ENCODE measurements at places on chromosomes 1 and 21.
A peak's percentile ranks its signal among the peaks of the same experiment; 100 is the strongest.

GRCh38 chr1:226610671-226611070 lies 62.1 kb downstream of the STUM start:
- DNase-seq, result no peak

DNA sequence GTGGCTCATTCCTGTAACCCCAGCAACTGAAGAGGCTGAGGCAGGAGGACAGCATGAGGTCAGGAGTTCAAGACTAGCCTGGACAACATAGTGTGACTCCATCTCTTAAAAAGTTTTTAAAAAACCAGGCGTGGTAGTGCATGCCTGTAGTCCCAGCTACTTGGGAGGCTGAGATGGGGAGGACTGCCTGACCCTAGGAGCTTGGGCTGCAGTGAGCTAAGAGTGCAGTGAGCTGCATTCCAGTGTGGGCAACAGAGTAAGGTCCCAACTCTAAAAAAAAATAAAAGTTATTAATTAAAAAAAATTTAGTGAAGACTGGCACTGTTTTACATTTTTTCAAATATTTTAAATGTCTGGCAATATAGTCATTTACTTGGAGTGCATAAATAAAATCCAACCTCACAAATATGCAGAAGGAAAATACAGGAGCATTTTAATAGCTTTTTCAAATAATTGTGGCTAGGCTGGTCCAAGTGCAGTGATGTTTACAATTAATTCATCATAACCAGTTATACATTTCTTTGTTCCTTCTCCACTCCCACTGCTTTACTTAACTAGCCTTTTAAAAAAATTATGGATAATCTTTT lies 10.8 kb downstream of the ZBTB8OS start:
- DNase-seq, result no peak

DNA sequence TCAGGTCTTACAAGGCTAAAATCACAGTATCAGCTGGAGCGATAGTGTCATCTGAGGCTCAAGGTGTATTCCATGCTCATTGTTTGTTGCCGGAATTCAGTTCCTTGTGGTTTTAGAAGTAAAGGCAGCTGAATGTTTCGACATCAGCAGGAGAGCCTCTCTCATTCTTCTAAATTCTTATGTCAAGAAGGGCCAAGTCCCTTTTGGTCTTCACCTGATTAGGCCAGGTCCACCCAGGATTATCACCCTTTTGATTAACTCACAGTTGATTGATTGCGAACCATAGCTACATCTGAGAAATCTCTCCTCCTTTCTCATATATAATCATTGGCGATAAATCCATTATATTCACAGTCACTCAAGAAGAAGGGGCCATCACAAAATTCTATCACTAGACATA lies 806.7 kb upstream of the PRMT6 start:
- no peak for DNase-seq

DNA sequence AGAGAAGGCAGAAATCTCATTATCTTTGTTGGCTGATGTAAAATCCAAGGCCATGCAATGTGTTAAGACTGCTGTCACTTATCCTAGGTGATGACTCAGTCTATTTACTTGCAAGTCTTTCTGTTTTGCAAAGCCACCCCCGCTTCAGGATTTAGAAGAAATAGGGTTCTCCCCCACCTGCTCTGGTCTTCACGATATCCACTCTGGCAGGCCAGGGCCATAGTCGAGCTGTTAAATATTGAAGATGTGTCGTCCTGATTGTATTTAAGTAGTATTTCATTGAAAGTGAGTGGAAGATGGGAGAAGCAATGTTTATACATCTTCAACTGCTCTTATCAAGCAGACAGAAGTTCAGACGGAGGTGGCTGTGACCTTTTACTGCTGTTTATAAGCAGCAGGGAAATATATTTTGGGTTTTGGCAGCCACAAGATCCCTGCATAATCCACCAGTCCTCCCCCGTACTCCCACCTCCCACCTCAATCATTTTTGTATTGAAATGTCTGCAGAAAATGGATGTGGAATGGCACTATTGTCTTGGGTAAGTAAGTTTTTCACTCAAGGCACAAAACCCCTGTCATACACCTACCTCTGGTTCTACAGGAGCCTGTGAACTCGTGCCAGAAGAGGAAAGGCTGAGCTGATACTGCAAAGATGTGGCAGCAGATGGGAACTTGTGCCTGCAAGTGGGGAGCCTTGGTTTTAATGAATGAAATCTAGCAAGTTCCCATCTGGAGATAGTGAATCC lies 117.4 kb downstream of the MRPS6 start:
- DNase-seq, result no peak

DNA sequence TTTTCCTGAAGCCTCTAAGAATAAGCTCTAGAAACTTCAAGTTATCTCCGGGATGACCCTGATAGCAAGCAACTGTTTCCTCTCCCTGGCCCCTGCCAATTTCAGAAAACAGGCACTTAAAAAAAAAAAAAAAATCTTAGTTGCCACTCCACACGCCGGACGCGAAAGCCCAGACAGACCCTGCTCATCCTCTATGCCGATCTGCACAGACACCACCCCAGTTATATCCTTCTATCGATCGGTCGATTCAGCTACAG lies 1.7 kb downstream of the ANP32E start:
- DNase-seq, result no peak

- no peak for DNase-seq
These were observed 22.9 kb downstream of the PTPRU start for GRCh38 chr1:29258976-29259801.

GRCh38 chr1:23745515-23745914 lies 2.2 kb downstream of the ELOA start:
- DNase-seq, result peak; percentile 38

- DNase-seq, result no peak
These were observed 23.9 kb downstream of the BTF3L4 start for GRCh38 chr1:52080014-52080415.

- DNase-seq, result peak; percentile 0
These were observed 143.2 kb downstream of the PTPRU start for GRCh38 chr1:29379443-29380073.

GRCh38 chr1:162732566-162733335 lies 57.8 kb upstream of the HSD17B7 start:
- no peak for DNase-seq

- DNase-seq, result no peak
These were observed 136.6 kb downstream of the SYF2 start for GRCh38 chr1:25095635-25096200.

DNA sequence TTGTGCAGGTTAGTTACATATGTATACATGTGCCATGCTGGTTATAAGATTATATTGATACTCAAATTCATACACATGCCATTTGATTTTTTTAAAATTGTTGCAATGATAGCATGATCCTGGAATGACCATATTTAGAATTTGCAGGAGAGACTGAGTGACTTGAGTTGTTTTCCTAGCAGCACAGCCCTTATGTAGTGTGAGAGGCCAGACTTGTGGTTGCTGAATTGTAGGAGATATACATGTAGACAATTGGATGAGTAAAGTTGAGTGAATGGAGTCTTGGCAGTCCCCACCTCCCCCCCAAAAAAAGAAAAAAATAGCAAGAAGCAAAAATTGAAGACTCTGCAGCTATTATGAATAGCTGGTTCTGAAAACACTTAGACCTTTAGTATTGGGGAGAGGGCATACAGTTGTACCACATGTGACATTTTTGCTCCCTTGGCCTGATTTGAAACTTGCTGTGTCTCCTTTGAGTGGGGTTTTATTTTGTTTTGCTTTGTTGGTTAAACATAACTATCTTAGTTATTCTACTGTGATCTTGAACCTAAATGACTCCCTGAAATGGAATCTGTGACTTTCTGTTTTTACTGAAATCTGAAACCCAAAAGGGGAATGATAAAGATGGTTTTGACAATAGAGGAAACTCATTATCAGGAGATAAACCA lies 280.3 kb downstream of the HMCN1 start:
- DNase-seq, result no peak

DNA sequence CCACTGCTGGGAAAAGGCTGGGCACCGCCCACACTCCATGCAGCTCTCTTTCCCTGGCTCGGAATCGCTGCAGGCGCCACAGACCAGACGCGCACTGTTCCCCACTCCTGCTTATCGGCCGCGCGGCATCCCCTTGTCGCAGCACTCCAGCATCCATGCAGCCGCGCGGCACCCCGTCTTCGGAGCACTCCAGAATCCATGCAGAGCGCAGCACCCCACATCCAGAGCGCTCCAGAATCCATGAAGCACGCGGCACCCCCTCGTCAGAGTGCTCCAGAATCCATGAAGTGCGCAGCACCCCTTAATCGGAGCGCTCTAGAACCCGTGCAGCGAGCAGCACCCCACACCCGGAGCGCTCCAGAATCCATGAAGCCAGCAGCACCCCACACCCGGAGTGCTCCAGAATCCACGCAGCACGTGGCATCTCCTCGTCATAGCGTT lies 9.5 kb downstream of the TFF3 start:
- DNase-seq, result no peak

GRCh38 chr1:41622402-41622801 lies 137.9 kb upstream of the EDN2 start:
- no peak for DNase-seq

GRCh38 chr1:153532769-153533599 lies 2.8 kb downstream of the S100A6 start:
- DNase-seq, result peak; percentile 65

GRCh38 chr1:221723848-221724236 lies 18.0 kb downstream of the DUSP10 start:
- DNase-seq, result no peak

GRCh38 chr1:167997037-167997575 lies 60.2 kb upstream of the MPC2 start:
- DNase-seq, result no peak

DNA sequence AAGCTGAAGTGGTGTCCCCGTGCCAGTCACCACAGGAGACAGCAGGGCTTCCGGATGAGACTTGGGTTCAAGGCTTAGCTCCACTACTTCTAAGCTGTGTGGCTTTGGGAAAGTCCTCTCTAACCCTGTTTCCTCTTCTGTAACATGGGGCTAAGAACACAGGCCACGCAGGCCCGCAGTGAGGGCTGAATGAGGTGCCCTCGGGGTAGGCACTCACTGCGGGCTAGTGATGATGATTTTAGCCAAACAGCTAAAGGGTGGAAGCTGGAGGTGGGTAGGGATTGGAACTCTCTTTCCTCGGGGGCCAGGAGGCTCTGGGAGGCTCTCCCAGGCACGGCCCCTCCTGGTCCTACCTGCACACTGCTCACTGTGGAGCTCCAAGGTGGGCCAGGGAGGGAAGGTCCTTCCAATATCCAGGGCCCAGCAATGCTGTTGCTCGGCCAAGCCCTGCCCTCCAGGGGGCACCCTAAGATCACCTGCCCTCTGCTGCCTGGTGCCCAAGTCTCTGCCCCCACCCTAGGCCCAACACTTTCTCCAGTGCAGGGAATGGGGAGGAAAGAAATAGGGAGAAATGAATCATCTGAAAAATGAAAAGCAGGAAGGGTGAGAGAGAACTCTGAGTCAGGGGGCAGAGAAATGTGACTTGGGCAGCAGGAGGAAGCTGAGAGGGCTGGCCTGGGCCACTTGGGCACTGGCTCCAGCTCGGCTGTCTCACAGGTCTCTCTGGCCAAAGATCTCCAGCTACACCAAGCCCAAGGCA lies 19.2 kb upstream of the EVA1B start:
- DNase-seq, result peak; percentile 42

GRCh38 chr21:44845418-44846223 lies 27.8 kb upstream of the SUMO3 start:
- peak; percentile 62 for DNase-seq
